Mesenchymal stem cell (in vitro differentiated cells and primary cell): ENCODE measurements at places on chromosomes 12 and 14.

GRCh38 chr14:69719501-69719951, 47.4 kb upstream of the SRSF5 start:
- H3K4me3 ChIP-seq = no peak overlapping the region
- peak; percentile 95 for DNase-seq
- no peaks in the 10 kb centered on the region for H3K27me3 ChIP-seq
- H3K27ac ChIP-seq = peak overlapping the region; percentile 70
- H3K36me3 ChIP-seq = no peaks in the 10 kb centered on the region

GRCh38 chr14:74080820-74081460, 3.3 kb downstream of the ALDH6A1 start:
- H3K4me3 ChIP-seq = no peak overlapping the region
- no peaks in the 10 kb centered on the region for H3K36me3 ChIP-seq
- DNase-seq = no peak
- H3K4me1 ChIP-seq = peaks cover 4% of the 10 kb centered on the region
- no peak overlapping the region for H3K27ac ChIP-seq

GRCh38 chr12:51855586-51856428, 7.3 kb upstream of the FIGNL2 start:
- peak; percentile 40 for DNase-seq
- peak overlapping the region; percentile 39 for H3K4me3 ChIP-seq
- peaks cover 13% of the 10 kb centered on the region for H3K4me1 ChIP-seq
- no peak overlapping the region for H3K27ac ChIP-seq
- peaks cover 26% of the 10 kb centered on the region for H3K27me3 ChIP-seq

DNA sequence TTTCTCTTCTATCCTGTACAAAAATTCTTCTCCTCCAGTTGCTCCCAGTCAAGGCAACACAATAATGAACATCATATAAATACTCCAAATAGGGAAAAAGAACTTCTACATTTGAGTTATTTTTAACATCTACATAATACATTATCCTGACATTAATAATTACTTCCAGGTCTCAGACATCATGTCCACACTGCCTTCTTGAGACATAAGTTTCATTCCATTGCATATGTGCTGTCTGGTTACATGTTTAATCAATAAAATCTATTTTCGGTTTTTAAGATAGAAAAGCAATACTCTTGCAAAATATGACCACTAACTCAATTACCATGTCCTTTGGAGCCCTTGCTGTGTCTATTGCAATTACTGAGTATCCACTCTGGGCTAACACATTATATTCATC, 881.9 kb downstream of the GALC start:
- H3K27me3 ChIP-seq = no peaks in the 10 kb centered on the region
- no peak overlapping the region for H3K27ac ChIP-seq
- DNase-seq = no peak
- H3K36me3 ChIP-seq = no peaks in the 10 kb centered on the region
- no peak overlapping the region for H3K4me3 ChIP-seq

DNA sequence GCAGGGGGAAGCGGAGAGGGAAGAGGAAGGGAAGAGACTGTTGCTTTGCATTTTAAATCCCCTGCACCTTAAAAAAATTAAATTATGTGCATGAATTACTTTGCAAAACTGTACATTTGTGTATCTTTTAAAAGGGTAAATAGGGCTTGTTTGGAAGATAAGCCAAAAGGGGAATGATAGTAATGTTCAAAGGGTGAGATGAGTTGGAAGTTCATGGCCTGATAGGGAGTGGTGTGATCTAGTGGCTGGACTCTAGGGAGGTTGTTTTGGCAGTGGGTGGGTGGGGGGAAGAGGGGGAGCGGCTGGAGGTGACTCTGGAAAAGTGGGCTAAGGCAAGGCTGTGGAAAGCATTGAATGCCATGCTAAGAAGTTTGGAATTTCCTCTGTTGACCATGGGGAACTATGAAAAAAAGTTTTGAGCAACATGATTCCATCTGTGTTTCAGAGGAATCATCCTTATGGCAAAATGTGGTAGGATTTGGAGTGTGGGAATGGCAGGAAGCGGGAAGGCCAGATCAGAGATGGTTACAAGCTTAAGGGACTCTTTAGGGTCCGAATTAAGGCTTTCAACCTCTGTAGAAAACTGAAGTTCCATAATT, 25.5 kb upstream of the EMP1 start:
- H3K36me3 ChIP-seq = no peaks in the 10 kb centered on the region
- DNase-seq = no peak
- no peak overlapping the region for H3K4me3 ChIP-seq

GRCh38 chr12:111203969-111204368, 164.9 kb downstream of the PHETA1 start:
- no peak overlapping the region for H3K4me3 ChIP-seq

GRCh38 chr12:27434673-27435565, 11.6 kb upstream of the SMCO2 start:
- no peak overlapping the region for H3K27ac ChIP-seq
- no peaks in the 10 kb centered on the region for H3K27me3 ChIP-seq
- no peaks in the 10 kb centered on the region for H3K4me1 ChIP-seq
- no peak for DNase-seq
